ENCODE measurements at places on chromosomes 13 and 19. TPM values are rescaled to one million over a fixed set of nuclear protein-coding genes. Genes with fewer than 3 reads are reported as not detected.
A peak's percentile ranks its signal among the peaks of the same experiment; 100 is the strongest.

DNA sequence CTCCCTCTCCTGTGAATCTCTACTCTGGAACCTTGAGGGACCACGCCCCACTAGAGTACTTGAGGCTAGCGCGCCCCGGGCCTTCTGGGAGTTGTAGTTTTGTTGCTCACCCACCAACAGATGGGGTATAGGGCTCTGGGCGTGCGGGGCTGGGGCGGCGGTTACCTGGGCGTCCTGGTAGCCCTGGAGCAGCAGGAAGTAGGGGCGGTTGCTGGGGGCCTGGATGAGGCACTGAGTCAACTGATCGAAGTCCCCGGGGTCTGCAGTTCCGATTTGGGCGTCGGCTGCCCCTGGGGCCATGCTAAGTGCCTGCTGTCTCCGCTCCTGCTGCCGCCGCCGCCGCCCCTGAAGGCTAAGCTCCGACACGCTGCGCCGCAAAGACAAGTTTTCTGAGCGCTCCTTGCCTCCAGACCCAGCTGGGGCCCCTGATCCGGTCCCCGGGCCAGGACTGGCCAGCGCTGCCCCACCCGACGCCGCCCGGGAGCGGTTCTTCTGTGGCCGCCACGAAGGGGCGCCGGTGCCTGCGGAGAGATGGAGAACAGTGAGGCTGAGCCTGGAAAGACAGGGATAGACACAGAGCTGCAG lies 5.3 kb downstream of the RASIP1 start:
- peaks cover 9% of the 10 kb centered on the region for H3K4me1 ChIP-seq
- H3K4me3 ChIP-seq, result no peak overlapping the region
- no peaks in the 10 kb centered on the region for H3K27me3 ChIP-seq
- H3K36me3 ChIP-seq, result no peaks in the 10 kb centered on the region
- no peak overlapping the region for H3K27ac ChIP-seq
- DNase-seq, result peak; percentile 70

DNA sequence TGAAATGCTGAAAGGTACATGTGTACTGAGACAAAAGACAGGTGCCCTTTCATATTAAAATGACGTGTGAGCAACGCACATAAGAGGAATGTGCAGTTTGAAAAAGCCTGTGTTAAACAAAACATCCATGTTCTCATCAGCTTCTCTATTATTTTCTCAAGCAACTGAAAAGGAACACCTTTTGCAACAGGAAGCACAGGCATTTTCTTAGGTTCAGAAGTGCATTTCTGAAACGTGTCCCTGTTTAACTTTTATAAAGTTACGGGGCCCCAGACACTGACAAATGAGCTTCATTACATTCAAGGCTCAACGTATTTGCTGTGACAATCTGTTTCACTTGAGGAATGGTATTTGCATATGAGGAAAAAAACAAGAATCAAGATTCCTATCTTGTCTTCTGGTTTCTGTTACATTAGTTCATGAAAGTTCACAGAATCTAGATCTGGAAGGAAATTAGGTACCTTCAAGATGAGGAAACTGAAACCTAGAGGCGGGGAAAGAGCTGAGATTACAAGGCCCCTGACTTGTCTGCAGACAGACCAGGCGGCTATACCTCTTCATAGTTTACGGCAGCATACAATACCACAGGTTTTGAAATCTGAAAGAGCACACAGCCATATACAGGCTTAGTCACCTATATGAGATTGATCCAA lies 431.7 kb downstream of the KLF12 start:
- H3K27me3 ChIP-seq, result no peaks in the 10 kb centered on the region
- H3K36me3 ChIP-seq, result no peaks in the 10 kb centered on the region
- no peak overlapping the region for H3K27ac ChIP-seq

- no peaks in the 10 kb centered on the region for H3K27me3 ChIP-seq
- H3K36me3 ChIP-seq, result peaks cover 5% of the 10 kb centered on the region
- no peak overlapping the region for H3K27ac ChIP-seq
- H3K4me3 ChIP-seq, result peak overlapping the region; percentile 14
- no peak for DNase-seq
Observed at GRCh38 chr13:91351980-91352379, 4.5 kb downstream of the MIR17HG start.

DNA sequence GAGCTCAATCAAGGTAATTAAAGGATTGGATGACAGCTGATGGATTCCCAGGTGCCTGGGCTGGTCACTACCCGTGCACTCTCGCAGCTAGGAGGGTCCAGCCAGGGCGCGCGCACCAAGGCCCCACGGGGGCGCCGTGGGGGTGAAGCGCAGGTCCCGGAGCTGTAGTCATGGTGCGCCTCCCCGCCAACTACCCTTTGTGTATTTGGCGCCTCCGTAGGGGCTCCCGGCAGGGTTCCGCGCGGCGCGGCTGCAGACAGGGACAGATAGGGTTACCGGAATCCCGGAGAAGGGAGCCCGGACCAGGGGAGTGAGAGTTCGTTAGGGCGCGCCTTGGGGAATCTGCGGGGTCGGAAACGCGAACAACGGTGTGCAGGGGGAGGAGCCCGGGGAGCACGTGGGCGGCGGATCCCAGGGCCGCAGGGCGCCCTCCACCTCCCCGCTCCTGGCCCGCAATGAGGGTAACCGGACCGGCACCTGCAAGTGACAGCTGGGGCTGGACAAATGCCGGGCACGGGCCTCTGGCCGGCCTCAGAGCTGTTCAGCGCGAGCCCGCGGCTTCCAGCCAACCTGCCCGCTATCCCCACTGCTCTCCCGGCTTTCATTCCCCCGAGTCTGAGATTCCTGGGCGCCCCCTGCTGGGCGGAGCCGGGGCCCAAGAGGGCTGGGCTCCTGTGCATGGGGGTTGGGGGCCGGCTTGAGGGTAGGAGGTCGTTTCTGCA lies 3.4 kb upstream of the PRAM1 start:
- H3K4me3 ChIP-seq, result peak overlapping the region; percentile 63
- DNase-seq, result peak; percentile 91
- H3K27me3 ChIP-seq, result no peaks in the 10 kb centered on the region
- no peaks in the 10 kb centered on the region for H3K4me1 ChIP-seq

DNA sequence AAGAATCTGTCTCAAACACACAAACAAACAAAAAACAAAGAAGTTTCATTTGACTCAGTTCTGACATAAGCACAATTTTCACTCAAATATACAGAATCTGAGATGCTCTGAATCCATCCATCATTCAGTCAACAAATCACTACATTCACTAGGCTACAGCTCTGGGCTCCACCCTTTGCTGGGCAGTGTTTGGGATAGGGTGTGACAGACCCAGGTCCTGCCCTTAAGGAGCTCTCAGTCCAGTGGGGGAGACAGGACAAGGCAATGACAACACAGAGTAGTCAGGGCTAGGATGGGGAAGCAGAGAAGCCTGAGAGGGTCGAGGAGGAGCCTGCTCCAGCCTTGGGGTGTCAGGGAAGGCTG lies 45.3 kb downstream of the SPTBN4 start:
- no peak for DNase-seq
- H3K27me3 ChIP-seq, result peaks cover 22% of the 10 kb centered on the region
- H3K36me3 ChIP-seq, result no peaks in the 10 kb centered on the region
- peaks cover 4% of the 10 kb centered on the region for H3K4me1 ChIP-seq

- H3K36me3 ChIP-seq, result no peaks in the 10 kb centered on the region
- H3K4me1 ChIP-seq, result no peaks in the 10 kb centered on the region
- no peak overlapping the region for H3K4me3 ChIP-seq
- H3K27me3 ChIP-seq, result no peaks in the 10 kb centered on the region
- no peak overlapping the region for H3K27ac ChIP-seq
- DNase-seq, result no peak
Observed at GRCh38 chr19:31145007-31145406, 204.2 kb downstream of the TSHZ3 start.

DNA sequence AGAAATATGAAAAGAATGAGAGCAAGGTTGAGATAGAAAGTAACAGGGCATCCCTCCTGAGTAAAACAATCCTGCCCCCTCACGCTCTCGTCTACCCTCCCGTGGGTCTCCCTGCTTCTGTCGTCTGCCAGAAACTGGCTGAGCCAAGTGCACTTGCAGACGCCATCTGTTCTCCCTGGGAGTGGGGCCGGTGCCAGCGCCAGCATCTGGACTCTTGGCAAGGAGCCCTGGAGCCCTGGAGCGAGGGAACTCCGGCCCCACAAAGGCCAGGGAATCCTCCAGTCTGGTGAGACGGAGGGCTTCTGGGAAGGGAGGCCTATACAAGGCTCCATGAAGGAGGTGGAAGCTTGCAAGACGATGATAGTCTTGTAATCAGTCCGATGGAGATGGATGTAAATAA lies 2.3 kb upstream of the TMEM91 start:
- peak overlapping the region; percentile 9 for H3K27ac ChIP-seq
- DNase-seq, result peak; percentile 91
- no peaks in the 10 kb centered on the region for H3K36me3 ChIP-seq

DNA sequence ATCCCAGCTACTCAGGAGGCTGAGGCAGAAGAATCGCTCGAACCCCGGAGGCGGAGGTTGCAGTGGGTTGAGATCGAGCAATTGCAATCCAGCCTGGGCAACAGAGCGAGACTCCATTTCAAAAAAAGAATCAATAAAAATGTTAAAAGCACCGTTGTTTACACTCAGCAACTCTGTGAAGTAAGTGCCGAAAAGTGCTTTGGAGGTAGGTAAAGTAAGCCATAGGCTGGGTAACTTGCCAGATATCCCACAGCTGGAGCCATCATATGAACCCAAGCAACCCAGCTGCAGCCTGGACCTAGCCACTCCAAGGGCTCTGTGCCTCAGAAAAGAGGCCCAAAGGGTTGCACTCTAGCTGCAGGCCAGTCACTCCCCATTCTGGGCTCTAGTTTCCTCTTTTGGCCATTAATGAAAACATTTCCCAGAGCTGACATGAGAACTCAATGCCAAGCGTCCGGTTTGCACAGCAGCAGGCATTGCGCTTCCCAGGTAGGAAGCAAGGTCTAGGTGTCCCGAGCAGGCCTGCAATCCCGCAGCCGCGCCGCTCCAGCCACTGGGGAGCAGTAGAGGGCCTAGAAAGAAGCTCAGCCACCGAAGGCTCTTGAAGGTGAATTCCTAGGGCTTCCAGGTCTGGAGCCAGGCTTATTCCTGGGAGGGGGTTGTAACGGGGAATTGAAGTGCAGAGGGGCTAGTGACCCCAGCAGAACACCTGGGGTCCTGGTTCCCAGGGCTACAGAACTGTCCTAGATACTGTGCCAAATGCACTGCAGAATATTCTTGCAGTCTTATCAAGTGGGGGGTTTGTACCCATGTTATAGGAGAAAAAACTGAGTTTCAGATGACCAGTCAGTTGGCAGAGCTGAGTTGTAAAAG lies 4.1 kb upstream of the CD79A start:
- no peaks in the 10 kb centered on the region for H3K27me3 ChIP-seq
- H3K4me3 ChIP-seq, result no peak overlapping the region
- H3K4me1 ChIP-seq, result no peaks in the 10 kb centered on the region
- peaks cover 13% of the 10 kb centered on the region for H3K36me3 ChIP-seq
- no peak overlapping the region for H3K27ac ChIP-seq

- H3K4me1 ChIP-seq, result no peaks in the 10 kb centered on the region
- no peaks in the 10 kb centered on the region for H3K27me3 ChIP-seq
- H3K36me3 ChIP-seq, result no peaks in the 10 kb centered on the region
- H3K4me3 ChIP-seq, result no peak overlapping the region
Observed at GRCh38 chr13:37313372-37313771, 207.9 kb upstream of the CSNK1A1L start.

GRCh38 chr19:49746206-49746958 lies 16.7 kb downstream of the TSKS start:
- H3K27me3 ChIP-seq, result no peaks in the 10 kb centered on the region
- H3K36me3 ChIP-seq, result no peaks in the 10 kb centered on the region
- no peak overlapping the region for H3K4me3 ChIP-seq
- H3K27ac ChIP-seq, result no peak overlapping the region

- H3K36me3 ChIP-seq, result no peaks in the 10 kb centered on the region
- H3K4me3 ChIP-seq, result no peak overlapping the region
- H3K4me1 ChIP-seq, result no peaks in the 10 kb centered on the region
Observed at GRCh38 chr13:112143753-112144615, 77.0 kb downstream of the SOX1 start.

DNA sequence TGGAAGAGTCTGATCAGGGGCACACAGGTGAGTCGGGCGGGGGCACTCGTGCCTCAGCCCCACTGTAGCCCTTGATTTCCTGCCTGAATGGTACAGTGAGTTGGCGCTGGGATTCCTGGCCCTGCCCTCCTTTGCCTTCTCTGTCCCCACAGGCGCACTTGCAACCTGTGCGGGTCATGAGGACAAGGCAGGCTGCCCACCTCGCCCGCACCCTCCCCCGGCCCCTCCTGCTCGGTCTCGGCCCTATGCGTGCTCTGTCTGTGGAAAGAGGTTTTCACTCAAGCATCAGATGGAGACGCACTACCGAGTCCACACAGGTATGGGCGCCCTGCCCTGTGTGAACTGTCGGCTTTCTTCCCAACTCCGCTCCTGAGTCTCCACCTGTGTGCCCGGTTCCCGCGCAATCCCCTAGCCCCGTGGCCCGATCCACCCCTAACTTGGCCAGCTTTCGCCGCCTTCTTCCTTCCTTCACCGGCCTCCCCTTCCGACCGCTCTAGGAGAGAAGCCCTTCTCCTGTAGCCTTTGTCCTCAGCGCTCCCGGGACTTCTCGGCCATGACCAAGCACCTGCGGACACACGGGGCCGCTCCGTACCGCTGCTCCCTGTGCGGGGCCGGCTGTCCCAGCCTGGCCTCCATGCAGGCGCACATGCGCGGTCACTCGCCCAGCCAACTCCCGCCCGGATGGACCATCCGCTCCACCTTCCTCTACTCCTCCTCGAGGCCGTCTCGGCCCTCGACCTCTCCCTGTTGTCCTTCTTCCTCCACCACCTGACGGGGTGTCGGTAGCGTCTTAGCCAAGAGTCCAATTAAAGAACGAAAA lies 1.6 kb upstream of the KMT2B start:
- H3K27ac ChIP-seq, result peak overlapping the region; percentile 79
- H3K4me3 ChIP-seq, result peak overlapping the region; percentile 87
- peaks cover 15% of the 10 kb centered on the region for H3K4me1 ChIP-seq
- H3K36me3 ChIP-seq, result peaks cover 5% of the 10 kb centered on the region
- DNase-seq, result peak; percentile 68
- H3K27me3 ChIP-seq, result no peaks in the 10 kb centered on the region

- no peak for DNase-seq
- no peak overlapping the region for H3K27ac ChIP-seq
- H3K36me3 ChIP-seq, result no peaks in the 10 kb centered on the region
- no peaks in the 10 kb centered on the region for H3K27me3 ChIP-seq
Observed at GRCh38 chr19:35608251-35608650, 4.3 kb upstream of the HAUS5 start.

DNA sequence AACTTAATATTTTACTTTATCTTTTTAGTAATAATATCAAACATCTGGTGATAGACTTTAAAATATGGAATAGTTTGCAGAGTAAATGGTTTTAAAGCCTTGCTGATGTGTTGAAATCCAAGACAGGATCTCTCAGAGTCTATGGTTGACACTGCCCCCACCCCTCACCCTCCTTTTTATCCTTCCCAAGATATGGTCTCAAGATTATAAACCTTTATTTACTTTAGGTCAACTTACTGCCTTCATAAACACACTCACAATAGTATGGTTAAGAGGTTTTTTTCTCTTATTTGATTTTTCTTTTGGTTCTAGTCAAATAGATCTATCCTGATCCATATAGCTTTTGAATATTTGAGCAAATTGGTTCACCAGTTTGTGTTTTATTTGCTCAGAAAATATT lies 39.0 kb downstream of the PAN3 start:
- no peak for DNase-seq
- no peaks in the 10 kb centered on the region for H3K4me1 ChIP-seq
- H3K4me3 ChIP-seq, result no peak overlapping the region
- H3K27ac ChIP-seq, result no peak overlapping the region
- H3K36me3 ChIP-seq, result peaks cover 6% of the 10 kb centered on the region

ATP7B gene
- 5.7 TPM for total RNA-seq

ADM5 gene
- total RNA-seq, result 2.1 TPM

SAE1 gene
- total RNA-seq, result 49.4 TPM

PTGER1 gene
- 19.0 TPM for total RNA-seq

CPT1C gene
- 6.0 TPM for total RNA-seq

EMP3 gene
- 78.6 TPM for total RNA-seq

Measured in kidney (tissue), 22 donors.